ENCODE measurements at places on chromosomes 11 and 22.
A peak's percentile ranks its signal among the peaks of the same experiment; 100 is the strongest.

GRCh38 chr22:35043252-35043933, 22.6 kb upstream of the ISX start:
- no peak for DNase-seq

- no peak for DNase-seq
These were observed 377.0 kb downstream of the ETS1 start for GRCh38 chr11:128210148-128210940.

DNA sequence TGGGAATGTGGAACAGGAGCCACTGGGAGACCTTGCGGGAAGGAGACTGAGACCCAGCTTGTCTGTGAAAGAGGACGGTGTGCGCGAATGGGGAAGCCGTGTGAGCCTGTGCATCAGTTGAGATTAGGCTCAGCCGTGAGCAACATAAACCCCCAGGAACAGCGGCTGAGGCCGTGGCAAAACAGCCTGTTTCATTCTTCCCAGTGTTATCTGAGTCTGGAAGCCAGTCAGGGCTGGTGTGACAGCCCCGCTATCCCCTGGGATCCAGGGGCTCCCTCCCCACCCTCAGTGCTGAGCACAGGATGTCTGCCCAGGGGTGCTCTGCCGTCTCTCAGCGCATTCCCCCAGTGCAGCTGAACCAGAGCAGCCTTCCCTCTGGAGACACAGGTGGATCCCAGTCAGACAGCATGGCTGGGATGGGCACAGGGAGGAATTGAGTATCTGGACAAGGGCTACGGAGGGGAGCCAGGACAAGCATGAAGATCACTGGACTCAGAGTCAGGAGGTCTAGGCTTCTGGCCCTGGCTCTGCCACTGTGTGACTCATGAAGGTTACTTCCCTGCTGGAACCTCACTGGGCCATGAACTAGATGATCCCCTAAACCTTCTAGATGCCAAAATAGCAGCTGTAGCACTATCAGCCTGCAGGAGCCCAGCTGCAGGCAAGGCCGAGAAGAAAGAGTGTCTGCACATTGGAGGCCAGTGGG, 8.6 kb downstream of the OAF start:
- DNase-seq = no peak

GRCh38 chr11:113446112-113446511, 29.1 kb downstream of the DRD2 start:
- no peak for DNase-seq

- peak; percentile 64 for DNase-seq
These were observed 452 bp upstream of the ATXN10 start for GRCh38 chr22:45670981-45671782.

DNA sequence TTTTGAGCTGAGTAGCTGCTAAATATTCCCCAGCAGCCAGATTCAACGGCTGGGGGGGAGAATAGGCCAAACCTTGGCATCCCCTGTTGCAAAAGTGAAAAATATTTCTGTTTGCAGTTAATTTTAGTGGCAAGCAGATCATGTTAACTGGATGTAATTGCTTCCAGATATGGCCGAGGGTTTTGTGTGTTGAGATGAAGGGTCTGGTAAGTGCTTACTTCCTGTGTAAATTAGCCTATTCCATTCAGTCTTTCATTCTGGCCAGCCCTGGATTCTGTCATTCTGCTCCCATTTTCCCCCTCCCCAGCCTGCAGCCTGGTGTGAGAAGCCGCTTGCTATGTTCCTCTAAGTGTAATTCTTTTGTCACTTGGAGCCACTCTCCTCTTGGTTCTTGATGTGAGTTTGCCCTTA, 17.4 kb downstream of the ZBTB16 start:
- no peak for DNase-seq

- DNase-seq = no peak
These were observed 120.2 kb downstream of the METTL15 start for GRCh38 chr11:28228196-28228895.

DNA sequence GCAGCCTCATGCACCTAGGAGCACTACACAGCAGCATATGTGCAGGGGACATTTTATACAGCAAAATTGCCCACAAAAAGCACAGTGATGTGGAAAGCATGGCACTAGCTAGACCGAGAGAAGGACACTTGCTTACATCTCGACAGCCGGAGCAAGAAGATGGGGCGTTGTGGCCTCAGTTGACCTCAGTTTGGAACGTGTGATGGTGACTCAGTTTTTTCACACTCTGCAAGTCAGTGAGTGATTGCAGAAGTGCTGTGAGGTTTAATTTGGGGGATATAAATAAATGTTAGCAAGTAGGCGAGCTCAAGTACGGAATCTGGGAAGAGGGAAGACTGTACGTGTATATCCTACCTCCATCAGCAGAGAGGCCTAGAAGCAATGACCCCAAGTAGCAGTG, 23.3 kb downstream of the LRP5 start:
- no peak for DNase-seq

DNA sequence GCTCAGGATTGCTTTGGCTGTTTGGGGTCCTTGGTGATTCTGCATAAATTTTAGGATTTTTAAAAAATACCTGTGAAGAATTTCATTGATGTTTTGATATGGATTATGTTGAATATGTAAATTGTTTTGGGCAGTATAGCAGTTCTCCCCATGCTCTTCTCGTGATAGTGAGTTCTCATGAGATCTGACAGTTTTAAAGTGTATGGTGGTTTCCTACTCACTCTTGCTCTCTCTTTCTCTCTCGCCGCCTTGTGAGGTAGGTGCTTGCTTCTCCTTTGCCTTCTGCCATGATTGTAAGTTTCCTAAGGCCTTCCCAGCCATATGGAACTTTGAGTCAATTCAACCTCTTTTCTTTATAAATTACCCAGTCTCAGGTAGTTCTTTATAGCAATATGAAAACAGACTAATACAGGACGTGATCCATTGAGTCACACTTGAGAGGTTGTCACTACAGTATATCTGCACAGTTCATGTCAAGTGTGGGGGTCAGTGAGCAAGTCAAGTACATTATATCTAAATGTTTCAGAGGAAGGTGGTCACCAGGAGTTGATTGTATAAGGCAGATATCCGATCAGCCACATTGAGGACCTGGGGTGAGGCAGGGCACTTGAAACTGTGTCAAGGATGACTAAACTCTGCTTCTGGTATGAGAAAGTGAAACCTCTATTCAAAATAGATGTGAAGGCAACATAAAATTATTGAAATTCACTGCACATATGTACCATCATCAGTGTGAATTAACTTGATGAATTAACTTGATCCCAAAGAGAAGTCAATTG, 70.7 kb upstream of the CCDC179 start:
- no peak for DNase-seq

- no peak for DNase-seq
These were observed 9.9 kb downstream of the GTF2H1 start for GRCh38 chr11:18332302-18332701.

GRCh38 chr11:59186130-59186594, 14.2 kb downstream of the DTX4 start:
- no peak for DNase-seq

- DNase-seq = peak; percentile 74
These were observed 65.6 kb downstream of the PPFIBP2 start for GRCh38 chr11:7579361-7579791.

GRCh38 chr22:50269970-50270665, at the start of gene MAPK11:
Gene MAPK11, minus strand, starts transcription at chr22:50270380. Its CDS starts 88 bp downstream, at chr22:50270292.
- no peak for DNase-seq

DNA sequence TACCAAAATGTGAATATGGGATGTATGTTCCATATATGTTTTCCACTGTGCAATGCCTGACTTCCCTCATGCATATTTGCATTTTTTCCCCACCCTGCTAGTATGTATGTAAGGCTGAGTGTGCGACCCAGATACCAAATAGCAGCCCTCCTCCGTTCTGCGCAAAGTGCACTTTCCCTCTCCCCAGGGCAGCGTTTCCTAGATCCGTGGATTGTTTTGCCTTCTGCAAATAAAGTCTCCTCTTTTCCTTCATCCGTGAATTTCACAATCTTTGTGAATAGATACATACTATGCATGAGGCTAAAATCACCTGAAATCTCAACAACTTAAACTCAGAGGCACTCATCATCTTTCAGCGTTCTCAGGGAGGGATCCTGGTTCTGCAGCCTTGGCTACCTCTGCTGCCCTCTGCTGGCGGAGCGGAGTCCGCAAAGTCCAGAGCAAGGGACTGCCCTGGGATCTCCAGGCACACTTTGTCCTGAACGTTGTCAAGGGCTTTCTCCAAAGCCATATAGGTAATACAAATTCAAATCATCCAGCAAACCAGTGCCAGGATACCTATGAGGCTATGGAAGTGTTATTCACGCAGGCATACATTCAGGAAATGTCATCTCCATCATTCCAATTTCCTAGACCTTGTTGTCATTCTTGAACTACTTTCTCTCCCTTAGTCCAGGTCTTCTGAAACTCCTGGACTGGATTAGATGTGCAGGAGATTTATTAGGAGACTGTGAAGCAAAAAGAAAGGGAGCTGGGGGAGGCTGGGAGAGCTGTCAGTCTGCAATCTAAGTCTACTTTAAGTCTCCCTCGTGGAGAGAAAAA, 53.1 kb downstream of the CNTF start:
- DNase-seq = peak; percentile 77

DNA sequence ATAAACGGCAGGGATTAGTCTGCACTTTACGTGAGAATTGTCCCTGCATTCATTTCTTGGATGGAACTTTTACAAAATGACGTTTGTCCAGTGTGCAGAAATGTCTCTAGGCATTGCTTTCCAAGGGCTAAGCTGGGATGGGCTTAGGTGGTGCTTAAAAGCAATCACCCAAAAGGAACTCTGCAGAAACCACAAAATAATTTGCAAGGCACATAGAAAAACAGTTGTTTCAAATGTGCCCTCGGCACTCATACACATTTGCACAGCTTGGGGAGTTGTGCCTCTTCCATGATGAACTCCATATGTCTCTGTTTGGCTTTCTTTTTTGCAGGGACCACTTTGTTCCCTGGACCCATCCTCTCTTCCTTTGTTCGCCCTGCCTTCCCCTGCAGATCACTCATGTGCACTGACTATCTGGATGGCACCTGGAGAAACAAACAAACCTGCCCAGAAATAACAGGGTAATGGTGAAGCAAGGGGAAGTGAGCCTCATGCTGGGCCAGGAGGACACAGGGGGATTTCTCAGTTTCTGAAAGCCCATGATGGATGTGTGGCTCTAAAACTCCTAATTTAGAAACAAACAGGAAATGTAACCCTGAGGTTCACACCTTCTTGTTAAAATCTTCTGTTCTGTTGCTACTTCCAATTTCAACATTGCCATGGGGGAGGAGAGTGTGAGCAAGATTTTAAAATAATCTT, 150.2 kb downstream of the SNX19 start:
- DNase-seq = no peak

- DNase-seq = no peak
These were observed 536.0 kb downstream of the TMEM135 start for GRCh38 chr11:87573708-87574107.

DNA sequence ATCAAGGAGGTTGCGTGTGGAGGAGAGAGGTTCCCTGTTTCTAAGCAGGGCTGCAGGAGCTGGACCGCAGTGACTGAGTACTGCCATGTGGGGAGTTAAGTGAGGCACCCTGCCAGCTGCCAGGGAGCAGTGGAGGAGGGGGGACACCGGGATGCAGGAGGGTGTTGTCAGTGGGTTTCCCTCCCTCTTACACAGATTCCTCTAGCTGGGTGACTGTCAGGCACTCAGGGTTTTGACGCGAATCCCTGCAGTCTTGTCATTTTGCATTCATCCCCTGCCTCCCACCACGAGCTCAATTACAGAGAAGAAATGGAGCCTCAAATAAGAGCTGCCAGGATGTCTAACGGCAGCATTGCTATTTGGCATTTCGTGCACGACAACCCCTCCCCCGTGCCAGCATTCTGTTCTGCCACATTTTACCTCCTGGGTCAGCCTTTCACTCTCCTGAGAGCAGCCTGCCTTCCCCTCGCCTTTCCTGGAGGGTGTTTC, 119.8 kb upstream of the SORL1-AS1 start:
- DNase-seq = no peak

GRCh38 chr11:9459667-9460321, 1.0 kb upstream of the ZNF143 start:
- DNase-seq = no peak

GRCh38 chr11:68350759-68351449, 38.5 kb downstream of the LRP5 start:
- no peak for DNase-seq

DNA sequence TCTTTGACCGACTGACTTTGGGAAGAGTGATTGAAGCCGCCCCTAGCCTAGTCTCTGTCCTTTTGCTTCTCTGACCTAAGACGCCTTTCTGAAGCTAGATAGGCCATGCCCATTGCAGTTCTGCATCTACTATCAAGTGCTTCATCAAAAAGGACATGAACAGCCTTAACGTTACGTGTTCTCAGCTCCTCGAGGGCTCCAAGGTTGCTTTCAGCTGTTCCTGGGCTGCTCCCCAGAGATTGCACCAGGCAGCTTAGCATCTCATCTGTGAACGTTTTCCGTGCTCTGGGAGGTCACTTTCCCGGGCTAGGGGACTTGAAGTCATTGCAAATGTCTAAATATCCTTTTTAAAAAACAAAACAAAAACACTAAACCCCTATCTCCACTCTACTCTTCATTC, 13.9 kb downstream of the MICAL2 start:
- DNase-seq = no peak

Measured in right atrium auricular region (tissue), 2 donors.